ENCODE measurements at places on chromosomes 6 and 20.
A peak's percentile ranks its signal among the peaks of the same experiment; 100 is the strongest.

DNA sequence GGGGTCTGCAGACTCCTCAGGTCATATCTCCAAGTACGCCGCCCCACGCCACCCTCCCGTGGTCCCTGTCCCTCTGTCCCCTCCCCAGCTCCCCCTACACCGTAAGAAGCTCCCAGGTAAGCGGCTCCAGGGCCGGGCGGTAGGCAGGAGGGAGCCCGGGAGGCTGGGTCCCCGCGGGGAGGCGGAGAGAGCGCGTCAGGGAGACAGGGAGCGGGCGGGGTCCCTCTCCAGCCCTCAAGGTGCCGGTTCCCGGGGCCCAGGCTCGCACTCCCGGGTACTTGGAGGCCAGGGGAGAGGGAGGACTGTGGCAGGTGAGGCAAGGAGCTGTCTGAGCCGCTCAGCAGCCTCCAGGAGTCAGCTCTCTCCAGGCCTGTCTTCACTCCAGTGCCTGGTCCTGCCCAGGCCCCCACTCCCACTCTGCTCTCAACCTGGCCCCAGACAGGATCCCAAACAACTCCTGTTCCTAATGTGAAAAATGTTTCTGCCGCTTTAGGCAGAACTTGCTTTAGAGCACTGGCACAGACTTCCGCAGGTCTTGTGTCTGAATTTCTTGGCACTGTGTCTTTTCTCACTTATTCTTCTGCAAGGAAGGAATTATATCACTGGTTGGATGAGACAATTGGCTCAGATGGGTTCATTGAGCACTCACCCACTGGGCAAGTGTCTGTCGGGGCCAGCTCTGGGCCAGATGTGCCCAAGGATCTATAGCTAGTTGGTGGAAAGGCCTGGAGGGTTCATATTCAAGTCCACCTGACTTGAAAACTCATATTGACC lies 36.6 kb downstream of the HLA-G start:
- DNase-seq: no peak

GRCh38 chr6:21521276-21521675 lies 72.3 kb upstream of the SOX4 start:
- no peak for DNase-seq

DNA sequence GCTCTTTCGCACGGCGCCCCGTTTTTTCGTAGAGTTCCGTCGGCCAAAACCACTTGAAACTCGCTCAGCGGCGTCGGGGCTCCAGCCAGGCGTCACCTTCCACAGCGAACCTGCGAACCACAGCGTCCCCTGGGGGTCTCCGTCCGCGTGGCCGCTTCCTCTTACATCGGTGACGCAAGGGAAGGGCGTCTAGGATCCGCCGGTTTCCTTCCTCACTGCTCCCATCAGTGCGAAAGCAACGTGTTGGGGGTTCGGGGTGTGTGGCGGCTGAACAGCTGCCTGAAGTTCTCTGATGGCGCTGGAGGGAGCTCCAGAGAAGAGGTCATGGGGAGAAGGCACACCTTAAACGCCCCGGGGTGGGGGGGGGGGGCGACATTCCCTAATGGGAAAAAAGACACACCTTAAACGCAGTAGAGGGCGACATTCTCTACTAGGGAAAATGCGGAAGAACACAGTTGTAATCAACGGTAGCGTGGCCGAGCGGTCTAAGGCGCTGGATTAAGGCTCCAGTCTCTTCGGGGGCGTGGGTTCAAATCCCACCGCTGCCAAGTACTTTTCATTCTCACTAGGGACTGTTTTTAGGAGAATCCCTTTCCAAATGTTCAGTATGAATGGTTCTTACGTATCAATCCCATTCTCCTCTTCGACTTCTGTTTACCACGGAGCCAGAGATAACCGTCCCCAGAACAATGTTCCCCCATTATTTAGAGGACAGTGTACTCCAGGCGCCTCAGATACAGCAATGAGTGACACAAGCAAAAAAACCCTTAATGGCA lies 16.4 kb downstream of the ZNF311 start:
- peak; percentile 77 for DNase-seq

GRCh38 chr6:30100585-30101443 lies 12.1 kb downstream of the TRIM31 start:
- DNase-seq: peak; percentile 48

DNA sequence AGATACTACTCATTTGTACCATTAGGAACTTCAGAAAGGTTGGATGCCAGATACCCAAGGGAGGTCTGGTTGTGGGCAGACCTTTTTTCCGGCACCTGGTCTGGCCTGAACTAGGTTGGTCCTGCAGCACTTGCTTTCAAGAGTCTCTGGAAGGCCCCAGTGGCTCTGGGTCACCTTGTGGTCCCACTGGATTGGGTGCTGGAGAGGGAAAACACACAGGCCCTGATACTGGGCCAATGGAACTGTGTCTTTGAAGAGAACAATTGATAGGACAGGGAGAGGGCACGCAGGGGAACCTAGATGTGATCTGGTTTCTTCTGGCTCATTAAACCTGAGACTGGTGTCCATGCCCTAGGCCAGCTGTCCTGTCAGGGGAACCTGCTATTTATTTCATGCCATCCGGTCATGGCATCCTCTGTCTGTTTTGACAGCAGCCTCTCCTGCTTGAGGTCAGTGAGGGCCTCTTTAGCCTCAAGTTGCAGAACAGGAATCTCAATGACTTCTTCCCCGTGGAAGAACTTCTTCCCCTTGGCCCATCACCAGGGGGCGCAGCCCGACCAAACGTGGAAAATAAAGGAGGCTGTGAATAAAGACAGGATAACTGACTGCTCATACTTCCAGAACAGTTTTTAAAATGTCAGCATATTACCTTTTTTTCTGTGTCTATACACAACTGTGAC lies 25.0 kb downstream of the TAF8 start:
- peak; percentile 70 for DNase-seq

- no peak for DNase-seq
These were observed 11.6 kb downstream of the DUSP15 start for GRCh38 chr20:31858760-31859083.

GRCh38 chr6:41938590-41939175 lies 2.9 kb downstream of the CCND3 start:
- DNase-seq: no peak

- DNase-seq: no peak
These were observed 5.2 kb upstream of the CNR1 start for GRCh38 chr6:88171312-88171711.

DNA sequence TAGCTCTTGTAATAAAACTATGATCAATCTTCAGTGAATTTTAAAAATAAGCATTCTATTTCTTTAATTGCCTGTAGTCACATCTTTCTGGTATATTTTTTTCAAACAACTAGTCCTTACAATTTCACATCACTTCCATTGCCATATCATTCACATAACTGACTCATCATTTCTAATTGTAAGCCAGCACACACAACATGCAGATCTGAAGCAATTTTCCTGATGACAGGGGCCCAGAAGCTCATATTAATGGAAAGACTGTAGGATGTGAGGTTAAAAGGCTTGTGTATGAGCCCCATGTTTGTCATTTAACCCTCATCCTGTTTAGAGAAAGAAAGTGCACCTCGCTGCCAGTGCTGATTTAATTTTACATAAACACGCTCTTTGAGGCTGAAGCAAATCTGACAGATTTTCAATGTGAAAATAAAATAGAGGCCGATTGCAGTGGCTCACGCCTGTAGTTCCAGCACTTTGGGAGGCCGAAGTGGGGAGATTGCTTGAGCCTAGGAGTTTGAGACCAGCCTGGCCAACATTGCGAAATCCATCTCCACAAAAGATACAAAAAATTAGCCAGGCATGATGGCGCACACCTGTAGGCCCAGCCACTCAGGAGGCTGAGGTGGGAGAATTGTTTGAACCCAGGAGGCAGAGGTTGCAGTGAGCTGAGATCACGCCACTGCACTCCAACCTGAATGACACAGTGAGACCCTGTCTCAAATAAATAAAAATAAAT lies 40.1 kb upstream of the LTV1 start:
- DNase-seq: no peak

DNA sequence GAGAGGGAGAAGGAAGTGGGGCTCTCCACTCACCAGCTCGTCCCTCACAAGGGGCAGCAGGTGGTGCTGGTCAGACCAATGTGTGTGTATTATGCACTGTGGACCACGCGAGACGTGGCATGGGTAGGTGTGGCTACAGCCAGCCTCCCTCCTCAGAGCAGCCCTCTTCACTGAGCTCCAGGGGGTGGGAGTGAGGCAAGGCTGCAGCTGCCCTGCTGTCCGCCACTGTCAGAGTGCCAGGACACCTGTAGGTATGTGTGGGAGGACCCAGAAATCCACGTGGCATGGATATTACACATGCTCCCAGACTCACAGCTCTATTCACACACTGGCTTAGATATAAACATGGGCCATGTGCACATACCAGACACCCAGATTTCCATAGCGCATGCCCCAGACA lies 90.3 kb downstream of the VEGFA start:
- DNase-seq: no peak
